ENCODE measurements at places on chromosomes 4 and X.

DNA sequence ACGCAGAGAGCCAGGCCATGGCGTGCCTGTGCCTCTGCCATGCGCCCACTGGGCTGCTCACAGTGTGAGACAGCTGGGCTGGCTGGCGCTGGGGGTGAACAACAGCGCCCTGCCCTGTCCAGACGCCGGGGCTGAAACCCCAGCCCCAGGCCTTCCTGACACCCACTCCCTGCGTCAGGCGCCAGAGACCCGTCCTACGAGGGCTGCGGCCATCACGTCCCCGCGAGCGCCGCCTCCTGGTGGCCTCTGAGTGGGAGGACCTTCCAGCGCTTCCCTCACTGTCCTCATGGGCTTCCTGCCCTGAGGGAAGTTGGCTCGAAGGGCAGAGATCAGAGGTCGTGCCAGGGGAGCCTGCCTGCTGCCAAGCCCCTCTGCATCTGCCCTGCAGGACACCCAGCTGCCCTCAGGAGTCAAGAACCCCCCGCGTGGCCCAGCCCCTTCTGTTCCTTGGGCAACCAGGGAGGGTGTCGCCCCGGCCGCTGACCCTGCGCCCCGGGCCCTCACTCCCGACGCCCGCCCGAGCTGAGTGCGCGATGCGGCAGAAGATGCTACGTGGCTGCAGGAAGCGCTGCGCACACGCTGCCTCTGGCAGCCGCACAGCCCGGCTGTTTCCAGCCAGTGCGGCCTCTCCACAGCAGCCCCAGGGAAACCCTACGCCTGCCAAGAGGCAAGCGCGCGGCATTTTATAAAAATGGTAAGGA is 16.2 kb downstream of the NELFA start:
- DNase-seq: no peak

DNA sequence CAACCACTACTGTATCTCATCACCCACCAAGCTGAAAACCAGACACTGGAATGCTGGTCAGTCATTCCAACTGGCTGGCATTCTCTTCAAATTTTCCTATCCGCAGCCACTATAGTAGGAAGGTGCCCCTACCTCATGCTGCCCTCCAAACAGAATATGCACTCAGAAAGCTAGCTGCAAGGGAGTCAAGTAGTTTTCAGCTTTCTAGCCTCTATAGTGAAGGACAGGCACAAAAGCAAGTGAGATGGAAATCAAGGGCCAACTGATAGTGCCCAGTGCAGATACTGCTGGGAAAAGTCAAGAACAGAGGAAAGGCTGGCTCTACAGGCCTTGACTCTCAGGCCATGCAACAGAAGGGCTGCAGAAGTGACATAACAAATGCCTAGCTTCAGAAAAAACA is 47.2 kb downstream of the BCOR start:
- no peak for DNase-seq

GRCh38 chrX:29478336-29479069 is 736.9 kb upstream of the MAGEB2 start:
- DNase-seq: no peak

DNA sequence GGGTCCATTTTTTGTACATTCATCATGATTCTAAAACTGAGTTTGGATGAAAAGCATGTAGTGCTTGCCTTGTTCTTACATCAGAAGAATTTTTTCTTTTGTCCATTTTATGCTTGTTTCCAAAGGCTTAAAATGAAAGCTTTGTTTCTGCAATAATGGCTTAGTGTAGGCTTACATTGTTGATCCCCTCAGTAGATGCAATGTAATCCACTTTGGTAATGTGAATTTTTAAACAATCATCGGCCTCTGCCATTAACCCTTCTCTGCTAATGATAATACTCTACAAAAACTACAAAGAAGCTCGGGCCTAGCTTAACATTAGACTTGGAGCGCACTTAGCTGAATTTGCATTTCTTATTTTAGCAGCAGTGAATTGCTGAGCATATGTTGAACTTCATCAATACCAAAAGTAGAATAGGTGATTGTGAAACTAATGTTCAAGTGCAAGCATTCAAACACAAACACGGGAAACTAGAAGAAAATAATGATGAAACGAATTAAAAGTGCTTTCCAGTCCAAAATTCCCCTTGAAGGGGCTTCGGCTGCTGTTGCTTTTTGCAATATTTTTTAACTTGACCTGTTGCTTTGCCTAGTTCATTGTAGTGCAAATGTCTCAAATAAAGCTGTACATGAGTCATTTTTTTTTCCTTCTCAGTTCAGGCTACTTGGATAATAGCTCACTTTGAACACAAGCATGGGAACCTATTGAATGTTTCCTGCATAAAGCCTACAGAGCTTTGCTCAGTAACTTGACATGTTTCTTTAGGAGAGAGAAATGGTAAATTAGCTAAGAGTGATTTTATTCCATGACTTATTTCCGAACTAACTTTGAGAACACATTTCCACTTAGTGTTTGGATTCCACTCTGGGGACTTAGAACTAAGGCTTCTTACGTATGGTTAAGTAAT is 66.5 kb downstream of the SLIT2 start:
- DNase-seq: no peak

- no peak for DNase-seq
Observed at GRCh38 chrX:17546356-17546755, 171.4 kb downstream of the NHS start.

GRCh38 chr4:137762591-137762990 is 230.3 kb upstream of the PCDH18 start:
- DNase-seq: no peak

DNA sequence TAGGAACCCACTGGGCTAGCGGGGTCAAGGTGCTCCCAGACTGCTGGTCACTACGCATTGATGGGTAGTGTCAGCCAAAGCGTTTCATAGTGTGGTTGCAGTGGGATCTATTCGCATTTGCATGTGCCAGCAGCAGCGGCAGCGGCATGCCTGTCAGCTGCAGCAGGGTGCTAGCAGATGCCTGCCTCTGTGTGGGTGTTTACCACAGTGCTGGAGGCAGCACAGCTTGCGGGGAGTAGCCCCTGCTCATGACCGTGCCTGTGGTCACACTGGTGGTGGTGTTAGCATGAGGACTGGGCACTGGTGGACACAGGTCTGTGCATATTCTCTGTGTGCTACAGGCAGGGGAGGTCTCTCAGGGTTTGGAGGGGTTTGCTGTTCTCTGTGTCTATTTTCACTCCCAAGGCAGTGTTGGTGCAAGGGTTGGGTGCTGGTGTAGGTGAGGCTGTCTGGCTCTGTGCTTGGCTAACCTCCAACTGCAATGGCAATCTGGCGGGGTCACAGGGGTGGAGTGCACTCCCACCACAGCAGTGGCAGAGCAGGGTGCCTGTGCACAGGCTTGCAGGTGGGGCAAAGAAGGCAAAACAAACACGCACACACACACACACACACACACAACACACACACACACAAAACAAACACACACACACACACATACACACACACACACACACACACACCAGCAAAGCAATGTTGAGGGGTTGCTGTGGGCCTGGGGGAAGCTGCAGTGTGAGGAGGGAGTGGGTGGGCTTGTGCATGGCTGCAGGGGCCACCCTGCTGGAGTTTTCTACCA is 184.4 kb downstream of the GLUD2 start:
- no peak for DNase-seq

DNA sequence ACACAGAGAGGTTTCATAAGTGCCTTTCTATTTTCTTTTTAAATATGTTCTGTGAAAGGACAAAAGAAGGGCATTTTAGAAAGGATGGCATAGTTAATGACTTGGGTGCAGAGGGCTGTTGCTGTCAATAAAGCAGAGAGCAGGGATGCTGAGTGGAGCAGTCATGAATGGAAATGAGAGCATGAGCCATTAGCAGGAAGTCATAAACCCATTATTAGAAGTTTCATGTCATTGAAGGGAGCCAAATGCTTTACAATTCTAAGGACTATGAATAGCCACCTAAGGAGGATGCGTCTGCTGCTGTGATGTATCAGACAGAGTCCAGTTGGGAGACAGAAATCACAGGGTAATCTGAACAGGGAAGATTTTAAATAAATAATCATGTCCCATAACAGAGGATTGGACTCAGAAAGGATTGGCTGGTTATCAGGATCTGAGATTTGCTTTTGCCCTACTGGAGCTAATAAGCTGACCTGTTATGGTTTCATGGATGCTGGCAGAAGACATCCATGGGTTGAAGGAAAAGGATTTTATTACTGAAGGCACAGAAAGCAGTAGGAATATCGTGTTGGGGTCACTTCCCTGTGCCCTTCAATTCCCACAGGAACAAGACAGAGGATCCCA is 47.5 kb upstream of the WDR19 start:
- no peak for DNase-seq

DNA sequence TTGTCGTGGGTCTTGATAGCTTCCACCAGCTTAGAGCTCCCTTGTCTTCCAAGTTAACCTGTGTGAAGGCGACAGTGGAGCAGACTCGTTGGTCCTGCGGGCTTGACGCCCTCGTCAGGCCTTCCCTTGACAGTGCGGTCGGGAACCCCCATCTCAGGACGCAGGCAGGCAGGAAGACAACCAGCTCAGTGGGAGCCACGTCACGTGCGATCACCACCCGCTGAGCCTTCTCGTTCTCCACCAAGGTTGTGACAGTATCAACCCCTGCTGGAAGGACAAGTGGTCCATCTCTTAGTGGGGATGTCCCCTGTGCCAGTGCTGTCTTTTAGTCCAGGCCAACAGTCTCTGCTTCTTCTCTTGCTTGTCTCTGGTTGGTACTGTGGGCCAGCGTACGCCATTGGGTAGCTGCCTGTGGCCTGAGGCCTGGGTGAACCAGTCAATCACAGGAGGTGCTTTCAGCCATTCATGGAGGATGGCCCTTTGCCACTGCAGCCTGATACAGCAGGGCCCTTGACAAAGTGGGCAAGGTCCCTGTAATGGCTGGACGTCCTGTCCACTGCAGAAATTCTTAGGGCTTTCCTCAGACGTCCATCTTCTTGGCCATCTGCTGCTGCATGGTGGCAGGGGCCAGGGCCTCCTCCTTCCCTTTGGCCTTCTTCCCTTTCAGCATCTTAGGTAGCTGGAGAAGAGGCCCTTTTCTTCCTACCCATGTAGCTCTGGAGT is 31.4 kb downstream of the RGS12 start:
- no peak for DNase-seq

- DNase-seq: no peak
Observed at GRCh38 chr4:10272511-10272910, 155.9 kb upstream of the WDR1 start.

DNA sequence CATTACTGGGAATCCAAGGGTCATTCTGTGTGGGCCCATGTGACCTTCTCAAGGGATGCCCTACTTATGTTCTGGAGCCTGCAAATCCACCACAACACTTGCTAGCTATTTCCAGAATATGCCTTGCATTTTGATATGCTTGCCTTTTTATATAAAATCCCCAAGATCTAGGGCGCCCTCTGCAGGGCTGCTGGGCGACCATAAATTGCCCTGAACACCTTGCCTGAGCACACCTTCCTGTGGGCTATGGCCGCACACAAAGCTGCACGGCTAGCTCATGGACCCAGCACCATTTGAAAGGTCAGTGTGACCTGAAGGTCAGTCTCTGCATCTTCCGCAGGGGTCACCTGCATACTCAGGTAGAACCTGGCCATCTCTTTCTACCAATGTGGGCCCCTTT is 311.7 kb downstream of the NLGN4X start:
- DNase-seq: no peak

DNA sequence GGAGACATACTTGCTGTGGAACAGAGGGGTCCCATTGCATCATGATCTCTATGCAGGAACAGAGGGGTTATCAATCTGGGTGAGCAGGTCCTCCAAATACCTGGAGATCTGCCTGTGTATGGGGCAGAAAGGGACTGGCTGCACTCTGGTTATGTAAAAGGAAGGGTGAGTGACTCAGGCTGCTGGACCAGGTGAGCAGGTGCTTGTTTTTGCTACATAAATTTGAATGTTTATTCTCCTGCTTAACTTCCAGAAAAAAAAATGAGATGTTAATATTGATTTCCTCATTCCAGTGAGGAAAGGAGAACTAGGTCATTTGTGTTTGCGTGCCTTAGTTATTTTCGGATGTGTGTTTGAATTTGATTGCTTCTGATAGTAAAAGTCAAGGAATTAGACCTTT is 225.8 kb upstream of the TRAM1L1 start:
- no peak for DNase-seq

DNA sequence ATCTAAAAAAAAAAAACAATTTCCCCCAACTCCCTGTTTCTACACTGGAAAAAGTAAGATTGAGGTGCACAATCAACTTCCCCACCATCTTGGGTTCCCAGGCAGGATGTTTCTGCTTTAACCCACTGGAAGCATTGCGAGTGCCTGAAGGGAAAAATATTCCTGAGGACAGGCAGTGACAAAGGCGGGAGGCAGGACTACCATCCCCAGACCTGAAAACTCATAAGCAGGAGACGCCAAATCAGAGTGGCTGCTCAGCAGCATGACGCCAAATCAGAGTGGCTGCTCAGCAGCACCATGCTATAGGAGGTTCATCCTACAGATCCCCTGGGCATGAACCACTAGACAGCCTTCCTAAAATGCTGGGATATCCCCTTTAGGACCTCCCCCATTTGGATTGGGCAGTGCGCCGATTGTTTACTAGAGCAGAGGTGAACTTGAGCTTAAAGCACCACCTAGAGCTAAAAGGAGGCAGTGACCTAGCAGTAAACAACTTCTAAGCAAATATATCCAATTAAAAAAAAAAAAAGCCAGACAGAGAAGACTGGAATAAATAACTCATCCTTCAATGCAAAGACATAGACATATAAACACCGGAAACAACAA is 35.0 kb upstream of the GK start:
- DNase-seq: no peak

DNA sequence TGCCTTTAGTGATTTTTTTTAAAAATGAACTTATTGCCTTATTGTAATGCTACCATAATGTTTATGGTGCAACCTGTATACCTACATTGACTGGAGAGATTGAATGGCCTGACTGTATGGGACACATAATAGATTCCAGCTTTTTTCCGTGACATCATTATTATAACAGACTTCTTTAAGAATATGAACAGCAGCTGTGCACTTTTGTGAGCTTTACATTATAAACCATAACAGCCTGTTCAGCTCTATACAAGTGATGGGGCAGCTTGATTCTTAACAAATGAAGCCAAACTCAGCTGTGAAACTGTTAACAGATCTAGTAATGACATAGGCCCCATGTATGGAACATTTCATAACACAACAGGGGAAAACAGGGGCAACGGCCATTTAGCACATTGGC is 187.0 kb downstream of the BMPR1B start:
- no peak for DNase-seq

DNA sequence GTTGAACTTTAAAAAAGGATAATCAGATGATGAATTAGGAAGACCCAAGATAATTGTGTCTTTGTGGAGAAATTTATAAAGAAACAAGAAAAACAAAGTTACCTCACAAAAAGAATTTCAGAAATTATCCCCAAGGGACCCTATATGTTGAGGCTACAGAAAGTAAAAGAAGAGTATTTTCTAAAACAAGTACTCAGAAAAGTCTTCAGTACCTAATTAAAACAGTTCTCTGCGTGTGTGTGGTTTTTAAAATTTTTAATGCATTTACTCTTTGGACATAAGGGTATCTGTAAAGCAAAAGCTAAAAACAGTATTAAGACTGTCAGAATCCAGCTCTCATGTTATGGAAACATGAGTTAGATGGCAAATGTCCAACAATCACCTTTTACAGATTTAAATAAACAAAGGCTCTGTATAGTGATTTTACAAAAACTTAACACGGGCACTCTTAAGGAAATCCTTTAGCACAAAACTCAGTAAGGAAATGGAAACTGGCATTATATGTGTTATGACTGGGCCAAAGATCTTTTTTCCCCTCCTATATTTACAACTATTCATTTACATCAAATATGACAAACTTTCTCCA is 187.5 kb downstream of the NSUN7 start:
- DNase-seq: no peak
